ENCODE measurements at places on chromosomes 13 and 19.

DNA sequence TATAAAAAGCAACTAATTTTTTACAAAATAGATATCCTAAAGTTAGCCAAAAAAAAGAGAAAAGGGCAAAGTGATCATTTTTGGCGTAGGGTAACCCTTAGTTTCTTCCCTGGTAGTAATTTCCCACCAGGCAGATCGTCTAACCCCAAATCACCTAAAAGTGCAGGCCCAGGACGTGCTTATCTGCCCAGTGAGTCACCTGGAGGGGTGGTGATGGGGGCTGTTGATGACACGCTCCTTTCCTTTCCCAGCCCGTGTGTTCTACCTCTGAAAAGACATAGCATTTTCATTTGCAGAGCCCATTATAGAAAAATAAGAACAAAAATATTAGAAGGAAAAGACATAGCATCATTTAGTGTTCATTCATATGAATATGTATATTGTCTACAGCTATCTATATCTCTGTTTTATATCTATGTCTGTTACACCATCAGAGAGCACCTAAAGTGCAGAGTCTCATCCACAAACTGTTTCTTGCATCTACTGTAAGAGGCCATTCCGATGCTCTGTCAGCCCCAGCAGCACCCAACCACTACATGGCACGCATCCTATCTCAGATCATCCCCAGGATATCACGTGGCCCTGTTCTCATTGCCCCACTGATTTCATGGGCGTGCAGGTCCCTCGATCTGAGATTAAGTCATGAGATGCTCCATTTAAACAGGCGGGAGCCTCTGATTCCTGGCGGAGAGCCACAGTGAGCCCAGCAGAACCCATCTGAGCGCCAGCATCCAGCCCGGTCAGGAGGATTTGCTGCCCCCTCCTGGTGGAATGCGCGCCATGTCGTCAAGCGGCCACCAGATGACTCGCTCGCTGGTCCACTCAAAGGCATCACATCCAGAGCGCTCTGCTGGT lies 8.5 kb upstream of the LILRB3 start:
- DNase-seq = peak; percentile 50

DNA sequence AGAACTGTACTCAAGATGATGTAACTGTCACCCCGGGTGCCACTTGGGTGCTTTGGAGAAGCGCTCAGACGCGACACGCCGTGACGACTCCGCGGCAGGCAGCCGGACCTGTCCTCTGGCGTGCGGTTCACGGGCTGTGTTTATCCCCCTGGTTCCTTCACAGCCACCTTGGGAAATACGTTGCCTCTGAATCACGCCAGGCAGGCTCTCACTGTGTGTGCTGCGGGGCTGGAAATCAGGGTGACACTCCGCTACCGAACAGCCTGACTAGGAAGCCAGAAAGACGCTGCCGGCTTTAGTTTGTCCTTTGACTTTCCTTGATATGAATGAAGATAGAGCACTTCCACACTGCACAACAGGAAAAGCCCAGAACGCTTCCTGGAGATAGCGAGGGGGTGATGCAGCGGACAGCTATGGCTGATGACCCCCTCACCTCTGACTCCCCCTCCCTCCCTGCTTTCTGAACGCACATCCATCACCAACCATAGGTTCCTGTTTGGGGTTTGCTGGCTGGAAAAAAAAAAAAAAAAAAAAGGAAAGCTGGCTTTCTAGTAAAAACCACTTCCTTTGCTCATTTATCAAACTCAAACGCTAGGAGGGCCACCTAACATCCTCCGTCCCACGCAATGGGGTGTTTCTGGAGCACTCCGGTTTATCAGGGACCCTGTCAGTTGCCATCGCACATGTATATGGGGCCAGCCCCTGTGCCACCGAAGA lies 3.7 kb upstream of the GP6 start:
- DNase-seq = no peak

DNA sequence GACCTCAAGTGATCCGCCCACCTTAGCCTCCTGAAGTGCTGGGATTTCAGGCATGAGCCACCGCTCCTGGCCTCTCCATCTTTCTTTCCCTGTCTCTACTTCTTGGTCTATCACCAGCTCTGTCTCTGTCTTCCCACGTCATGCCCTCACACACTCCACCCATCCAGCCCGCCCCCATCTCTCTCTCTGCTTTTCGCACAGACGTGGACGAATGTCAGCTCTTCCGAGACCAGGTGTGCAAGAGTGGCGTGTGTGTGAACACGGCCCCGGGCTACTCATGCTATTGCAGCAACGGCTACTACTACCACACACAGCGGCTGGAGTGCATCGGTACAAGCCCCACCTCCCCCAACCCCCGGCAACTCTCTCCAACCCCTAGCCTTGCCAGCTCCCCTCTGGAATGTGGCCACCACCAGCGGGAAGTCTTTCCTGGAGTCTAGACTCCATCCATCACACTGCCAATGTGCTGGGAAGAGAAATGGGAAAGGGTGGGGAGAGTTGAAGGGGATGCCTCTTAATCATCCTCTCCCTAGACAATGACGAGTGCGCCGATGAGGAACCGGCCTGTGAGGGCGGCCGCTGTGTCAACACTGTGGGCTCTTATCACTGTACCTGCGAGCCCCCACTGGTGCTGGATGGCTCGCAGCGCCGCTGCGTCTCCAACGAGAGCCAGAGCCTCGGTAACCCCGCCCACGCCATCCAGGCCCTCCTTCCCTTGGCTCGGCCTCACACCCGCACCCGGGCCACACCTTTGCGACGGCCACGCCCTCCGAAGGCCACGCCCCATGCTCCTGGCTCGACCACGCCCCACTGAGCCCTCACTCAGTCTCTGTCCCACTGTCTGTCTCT lies 22.5 kb downstream of the LTBP4 start:
- no peak for DNase-seq

GRCh38 chr19:1975162-1975480 lies 34.1 kb downstream of the CSNK1G2 start:
- no peak for DNase-seq

DNA sequence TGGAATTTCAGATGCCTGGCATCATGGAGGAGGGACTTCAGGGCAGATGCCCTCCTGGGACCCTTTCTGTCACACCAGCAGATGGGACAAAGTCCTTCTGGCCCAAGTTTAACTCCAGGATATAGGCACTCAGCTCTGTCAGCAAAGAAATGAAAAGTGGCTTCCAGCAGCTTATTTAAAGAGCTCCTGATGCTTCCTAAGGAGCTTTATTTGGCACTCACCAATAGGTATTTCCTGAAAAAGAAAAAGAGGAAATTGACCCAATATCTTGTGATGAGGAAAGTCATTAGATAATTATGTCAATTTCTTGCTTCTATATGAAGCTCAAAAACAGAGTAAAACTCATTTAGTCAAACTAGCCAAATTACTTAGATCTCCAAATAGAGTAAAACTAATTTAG lies 224.6 kb downstream of the RAP2A start:
- no peak for DNase-seq

- DNase-seq = no peak
These were observed 34.7 kb upstream of the SLITRK6 start for GRCh38 chr13:85833921-85834320.

DNA sequence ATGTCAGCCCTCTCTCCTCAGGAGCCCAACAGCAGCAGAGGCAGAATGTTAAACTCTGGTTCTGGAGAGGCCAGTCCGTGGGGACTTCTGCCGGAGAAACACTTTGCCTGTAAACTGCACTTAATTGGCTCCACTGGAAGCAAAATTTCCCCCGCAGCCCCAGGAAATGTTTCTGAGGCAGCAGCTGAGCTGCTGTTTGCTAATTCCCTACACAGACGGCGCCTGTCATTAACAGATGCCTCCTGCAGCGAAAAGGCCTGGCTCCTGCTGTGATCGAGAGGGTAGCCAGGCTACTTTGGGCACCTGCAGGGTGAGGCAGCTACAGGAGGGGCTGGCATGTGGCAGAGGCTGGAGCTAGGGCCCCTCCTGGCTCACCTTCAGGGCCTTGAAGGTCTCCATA lies 5.2 kb upstream of the TM6SF2 start:
- DNase-seq = no peak
